ENCODE measurements at places on chromosomes 6 and 20.

GRCh38 chr6:143099647-143100046 lies 39.0 kb downstream of the AIG1 start:
- DNase-seq, result no peak

DNA sequence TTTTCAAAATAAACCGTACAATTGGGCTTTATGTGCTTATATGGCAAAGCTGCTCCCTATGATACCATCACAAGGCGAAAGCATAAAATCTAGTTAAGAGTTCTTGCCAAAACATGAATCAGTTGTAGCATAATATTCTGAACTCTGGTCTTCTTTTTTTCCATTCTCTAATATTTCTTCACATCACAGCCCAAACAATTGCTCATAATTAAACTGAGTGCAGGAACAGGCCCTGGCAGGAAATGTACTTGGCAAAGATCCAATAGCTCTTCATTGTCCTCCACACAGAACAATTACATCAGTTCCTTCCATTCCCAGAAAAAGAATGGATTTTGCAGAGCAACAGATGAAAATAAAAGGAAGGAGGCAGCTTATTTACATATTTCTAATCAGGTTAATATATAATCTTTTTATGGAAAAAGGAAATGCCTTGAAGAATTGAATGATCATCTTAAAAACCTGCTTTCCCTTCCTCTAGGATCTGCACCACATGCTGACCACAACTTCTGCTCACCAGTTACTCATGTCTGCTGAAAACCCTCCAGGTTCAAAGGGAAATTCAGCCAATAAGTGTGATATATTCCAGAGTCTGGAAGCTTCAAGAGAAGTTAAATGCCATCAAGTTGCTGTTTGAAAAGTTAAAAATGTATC lies 123.3 kb upstream of the COL21A1 start:
- peak; percentile 17 for DNase-seq

GRCh38 chr6:50845499-50846143 lies 26.9 kb downstream of the TFAP2B start:
- DNase-seq, result no peak

GRCh38 chr6:7086488-7086887 lies 21.3 kb upstream of the RREB1 start:
- peak; percentile 32 for DNase-seq

DNA sequence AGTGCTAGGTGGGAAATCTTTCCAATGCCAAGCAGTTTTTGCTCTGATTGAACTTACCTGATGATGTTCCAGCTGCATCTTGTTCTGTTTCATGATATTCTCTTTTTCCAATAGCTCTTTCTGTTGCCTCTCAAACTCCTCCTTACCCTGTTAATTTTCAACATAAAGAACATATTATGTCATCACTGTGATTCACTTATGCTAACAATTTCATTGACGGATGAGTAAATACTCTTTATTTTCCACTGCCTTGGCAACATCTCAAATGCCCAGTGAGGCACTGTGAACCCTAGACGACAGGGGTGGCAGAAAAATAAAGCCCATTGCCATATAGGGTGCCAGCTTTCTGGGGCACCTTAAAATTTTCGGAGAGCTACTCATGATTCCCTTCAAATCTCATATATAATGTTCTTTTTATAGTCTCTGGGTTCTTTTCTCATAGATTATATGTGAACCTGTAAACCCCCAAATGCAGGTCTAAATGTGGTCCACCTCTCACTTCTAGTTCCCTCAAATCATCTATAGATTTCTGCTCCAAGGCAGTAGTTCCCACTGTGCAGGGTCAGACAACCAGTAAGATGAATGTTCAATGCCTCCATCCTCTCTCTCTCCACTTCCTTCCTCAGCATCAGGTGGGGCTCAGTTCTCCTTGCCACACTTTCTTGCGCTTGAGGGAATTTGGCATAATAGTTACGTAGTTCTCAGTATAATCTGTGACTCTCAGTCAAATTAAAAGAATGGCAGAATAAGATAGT lies 44.1 kb downstream of the NEDD9 start:
- DNase-seq, result no peak

DNA sequence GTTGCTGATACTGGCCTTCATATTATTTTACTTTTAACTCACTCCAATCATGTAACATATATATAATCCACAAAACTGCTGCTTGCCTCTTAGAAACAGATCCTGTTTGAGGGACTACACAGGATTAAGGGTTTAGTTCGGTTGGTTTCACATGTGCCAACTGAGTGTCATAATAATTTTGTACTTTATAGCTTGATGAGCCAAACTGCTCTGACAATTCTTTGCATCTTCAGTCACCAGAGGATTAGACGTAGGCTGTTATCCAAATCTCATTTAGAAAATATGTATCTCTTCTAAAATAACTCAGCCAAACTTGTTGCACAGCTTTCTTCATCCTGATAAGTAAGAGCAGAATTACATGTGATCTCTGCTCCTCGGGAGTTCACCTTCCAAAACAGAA lies 643.6 kb upstream of the PTCHD4 start:
- DNase-seq, result peak; percentile 60

GRCh38 chr6:105560611-105561066 lies 157.8 kb upstream of the PREP start:
- DNase-seq, result no peak

- no peak for DNase-seq
These were observed 59.7 kb downstream of the PKHD1 start for GRCh38 chr6:52027699-52028098.

GRCh38 chr20:57525328-57526086 lies 567 bp upstream of the CTCFL start:
- peak; percentile 54 for DNase-seq

DNA sequence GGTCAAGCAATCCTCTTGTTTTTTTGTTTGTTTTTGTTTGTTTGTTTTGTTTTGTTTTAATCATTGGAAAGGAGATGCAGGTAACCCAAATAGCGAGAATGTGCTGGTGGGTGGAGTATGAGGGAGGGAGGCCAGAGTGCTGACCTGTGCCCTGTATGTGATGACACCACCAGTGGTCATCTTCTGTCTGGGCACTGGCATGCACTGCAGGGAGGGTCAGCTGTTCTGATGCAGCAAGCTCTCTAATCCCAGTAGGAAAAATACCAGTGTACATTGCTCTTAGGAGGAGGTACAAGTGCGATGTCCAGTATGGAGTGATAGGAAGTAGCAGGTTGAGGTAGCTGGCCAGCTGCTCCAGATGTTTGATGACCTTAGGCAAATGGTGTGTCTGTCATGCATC lies 2.9 kb upstream of the CST1 start:
- DNase-seq, result no peak

DNA sequence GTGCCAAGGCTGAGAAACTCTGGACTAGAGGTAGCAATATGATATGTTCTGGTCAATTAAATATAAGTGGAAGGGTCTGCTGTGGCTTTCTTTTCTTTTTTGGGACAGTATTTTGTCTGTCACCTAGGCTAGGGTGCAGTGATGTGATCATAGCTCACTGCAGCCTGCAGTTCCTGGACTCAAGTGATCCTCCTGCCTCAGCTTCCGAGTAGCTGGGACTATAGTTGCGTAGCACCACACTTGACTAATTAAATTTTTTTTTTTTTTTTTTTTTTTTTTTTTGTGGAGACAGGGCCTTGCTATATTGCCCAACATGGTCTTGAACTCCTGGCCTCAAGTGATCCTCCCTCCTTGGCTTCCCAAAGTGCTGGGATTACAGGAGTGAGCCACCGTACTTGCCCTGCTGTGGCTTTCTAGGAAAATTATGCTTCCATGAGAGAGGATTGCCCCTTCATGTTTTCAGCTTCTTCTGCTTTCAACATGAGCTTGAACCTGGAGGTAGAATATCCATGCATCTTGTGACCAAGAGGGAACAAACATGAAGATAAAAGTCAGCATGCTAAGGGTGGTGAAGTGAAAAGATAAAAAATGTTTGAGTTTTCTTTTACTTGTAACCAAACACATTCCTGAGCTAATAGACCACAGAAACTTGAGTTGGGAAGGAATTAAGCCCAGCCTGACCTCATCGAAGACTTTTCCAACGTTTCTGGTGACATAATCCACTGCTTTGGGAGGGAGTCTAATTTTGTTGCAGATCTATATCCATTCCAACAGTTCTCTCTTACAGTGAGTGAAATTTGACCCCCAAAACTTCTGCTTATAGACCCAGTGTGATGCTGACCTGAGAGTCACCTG lies 75.1 kb downstream of the CARMIL1 start:
- DNase-seq, result no peak

- no peak for DNase-seq
These were observed 157.2 kb downstream of the CDH26 start for GRCh38 chr20:60115451-60115850.

GRCh38 chr6:144265061-144265357 lies 20.1 kb upstream of the UTRN start:
- DNase-seq, result no peak
